ENCODE measurements at places on chromosomes 11 and 22.

DNA sequence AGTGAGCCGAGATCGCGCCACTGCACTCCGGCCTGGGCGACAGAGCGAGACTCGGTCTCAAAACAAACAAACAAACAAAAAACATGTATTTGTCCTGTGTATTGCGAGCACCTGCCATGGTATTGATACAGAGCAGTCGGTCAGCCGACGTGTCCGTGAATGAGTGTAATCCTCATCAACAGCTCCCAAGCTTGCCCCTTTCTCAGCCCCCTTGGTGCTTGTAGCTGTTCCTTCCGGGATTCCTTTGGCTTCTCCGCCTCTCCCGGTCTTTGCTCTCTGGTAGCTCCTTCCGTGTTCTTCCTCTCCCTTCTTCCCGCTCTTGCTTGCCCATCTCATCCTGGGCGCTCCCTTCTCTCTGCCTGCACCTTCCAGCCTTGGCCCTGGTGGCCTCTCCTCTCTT is 10.9 kb downstream of the ZNF74 start:
- no peak for DNase-seq

DNA sequence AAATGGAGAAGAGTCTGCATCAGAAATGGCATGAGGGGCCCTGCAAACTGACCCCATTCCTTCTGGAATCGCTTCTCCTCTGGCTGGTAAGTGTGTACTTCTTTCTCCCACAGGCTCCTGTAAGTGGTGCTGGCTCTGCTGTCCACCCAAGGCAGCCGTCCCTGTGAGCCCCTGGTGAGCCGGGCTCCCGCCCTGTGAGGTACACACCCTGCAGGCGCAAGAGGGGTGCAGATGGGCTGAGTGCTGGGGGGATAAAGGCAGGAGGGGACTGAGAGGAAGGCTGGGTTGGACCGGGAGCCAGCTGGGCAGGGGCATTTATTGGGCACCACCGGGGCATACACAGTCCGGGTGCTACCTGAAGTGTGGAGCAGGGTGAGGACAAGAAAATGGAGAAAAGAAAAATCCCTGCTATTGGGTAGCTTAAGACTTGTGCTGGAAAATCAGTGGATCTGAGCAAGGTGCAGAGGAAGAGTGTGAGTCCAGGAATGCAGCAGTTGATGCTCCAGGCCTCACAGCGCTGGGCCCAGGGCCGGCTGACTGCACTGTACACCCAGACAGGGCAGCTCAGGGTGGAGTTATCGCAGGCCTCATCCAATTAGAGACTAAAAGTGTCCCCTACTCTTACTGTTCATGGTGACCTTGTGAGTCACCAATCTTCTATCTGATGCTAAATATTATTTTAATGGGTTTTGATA is 455.1 kb upstream of the B3GAT1 start:
- no peak for DNase-seq

GRCh38 chr11:35402751-35403660 is 16.4 kb downstream of the SLC1A2 start:
- DNase-seq = no peak

- no peak for DNase-seq
These were observed 2.9 kb downstream of the PKNOX2 start for GRCh38 chr11:125167292-125167953.

DNA sequence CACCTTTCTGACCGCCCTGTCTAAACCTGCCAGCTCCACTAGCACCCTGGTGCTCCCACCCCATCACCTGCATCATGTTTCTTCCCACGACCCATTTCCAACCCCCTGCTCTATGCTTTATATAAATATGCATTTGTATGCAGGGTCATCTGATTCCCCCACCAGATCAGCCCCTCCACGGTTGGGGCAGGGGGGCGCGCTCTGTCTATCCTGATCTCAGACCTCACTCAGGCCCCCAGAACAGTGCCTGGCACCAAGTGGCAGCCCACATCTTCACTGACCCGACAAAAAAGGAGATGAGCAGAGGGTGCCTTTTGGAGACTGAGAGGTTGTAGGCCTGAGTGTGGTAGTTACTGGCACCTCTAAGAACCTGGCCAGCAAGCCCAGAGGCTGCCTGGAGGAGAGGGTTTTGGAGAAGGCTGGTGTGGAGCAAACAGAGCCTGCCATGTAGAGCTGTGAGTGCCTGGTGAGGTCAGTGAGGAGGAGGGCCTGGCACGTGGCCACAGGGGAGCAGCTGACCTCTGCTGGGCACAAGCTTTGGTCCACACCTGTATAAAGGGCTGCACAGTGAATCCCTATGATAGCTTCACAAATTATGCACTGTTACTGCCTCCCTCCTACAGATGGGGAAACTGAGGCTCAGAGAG is 86.3 kb upstream of the RTL6 start:
- DNase-seq = no peak

DNA sequence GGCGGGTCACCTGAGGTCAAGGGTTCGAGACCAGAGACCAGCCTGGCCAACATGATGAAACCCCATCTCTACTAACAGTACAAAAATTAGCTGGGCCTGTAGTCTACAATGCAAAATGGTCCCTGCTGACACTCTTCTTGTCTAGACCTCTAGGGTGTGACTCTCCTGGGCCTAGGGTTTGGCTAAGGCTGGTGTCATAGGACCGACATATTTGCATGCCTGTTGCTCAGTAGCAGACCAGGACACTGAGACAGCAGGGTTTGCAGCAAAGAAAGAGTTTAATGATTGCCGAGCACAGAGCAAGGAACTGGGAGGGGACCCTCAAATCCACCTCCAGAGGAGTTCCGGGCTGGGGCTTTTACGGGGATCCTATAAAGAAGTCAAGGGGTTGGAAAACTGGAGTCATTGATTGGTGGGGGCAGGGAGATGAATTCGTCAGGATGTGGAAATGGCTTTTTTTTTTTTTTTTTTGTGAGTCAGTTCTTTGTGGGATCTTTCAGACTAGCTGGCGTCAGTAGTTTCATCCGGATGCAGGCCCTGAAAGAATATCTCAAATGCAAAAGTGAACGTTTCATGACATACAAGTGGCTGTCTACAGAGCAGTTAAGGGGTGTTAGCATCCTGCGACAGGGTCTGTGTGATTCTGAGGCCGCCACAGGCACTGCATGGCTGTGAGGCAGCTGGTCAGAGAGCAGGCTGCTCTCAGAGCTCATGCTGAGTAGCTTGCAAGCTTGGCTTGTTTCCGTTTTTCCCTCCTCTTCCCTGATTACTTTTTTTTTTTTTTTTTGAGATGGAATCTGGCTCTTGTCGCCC is 27.2 kb upstream of the A4GALT start:
- DNase-seq = no peak

- DNase-seq = no peak
These were observed 21.0 kb upstream of the GDPD4 start for GRCh38 chr11:77322506-77322905.

GRCh38 chr11:90243534-90243933 is 20.7 kb upstream of the CHORDC1 start:
- DNase-seq = no peak

Measured in GM18507 (cell line).